Activated CD4-positive, alpha-beta T cell treated with anti-CD3 and anti-CD28 coated beads for 36 hours (primary cell): ENCODE measurements at places on chromosomes 2 and 18. TPM values are rescaled to one million over a fixed set of nuclear protein-coding genes. Genes with fewer than 3 reads are reported as not detected.
A peak's percentile ranks its signal among the peaks of the same experiment; 100 is the strongest.

DNA sequence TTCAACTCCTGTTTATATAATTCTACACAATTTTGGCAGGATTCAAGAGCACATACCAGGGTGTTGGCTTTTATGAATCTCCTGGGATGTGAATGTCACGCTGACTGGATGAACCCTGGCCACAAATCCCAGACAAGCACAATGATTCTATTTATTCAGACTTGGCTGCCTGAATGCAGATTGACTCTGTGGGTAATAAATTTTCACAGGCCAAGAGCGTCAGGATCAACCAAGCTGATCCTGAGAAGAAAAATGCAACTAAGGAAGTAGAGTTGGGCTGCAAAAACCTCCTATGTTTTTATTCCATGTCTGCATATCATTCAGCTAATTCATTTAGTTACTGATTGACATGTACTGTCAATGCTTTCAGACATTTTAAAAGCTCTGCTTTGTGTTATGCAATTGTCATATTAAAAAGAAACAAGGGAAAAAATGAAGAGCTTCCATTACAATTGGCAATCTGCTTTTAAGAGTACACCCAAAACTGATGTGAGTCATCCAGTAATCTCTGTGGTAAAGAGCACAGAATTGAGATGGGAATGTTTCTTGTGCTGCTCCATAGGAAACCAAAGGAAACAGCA lies 173.0 kb upstream of the REV1 start:
- H3K27ac ChIP-seq = no peak overlapping the region
- H3K27me3 ChIP-seq = no peaks in the 10 kb centered on the region
- DNase-seq = no peak
- H3K4me1 ChIP-seq = no peaks in the 10 kb centered on the region

GRCh38 chr18:23530195-23530594 lies 26.9 kb downstream of the RMC1 start:
- H3K27me3 ChIP-seq = no peaks in the 10 kb centered on the region
- peak overlapping the region; percentile 8 for H3K27ac ChIP-seq
- H3K4me3 ChIP-seq = no peak overlapping the region
- DNase-seq = no peak

DNA sequence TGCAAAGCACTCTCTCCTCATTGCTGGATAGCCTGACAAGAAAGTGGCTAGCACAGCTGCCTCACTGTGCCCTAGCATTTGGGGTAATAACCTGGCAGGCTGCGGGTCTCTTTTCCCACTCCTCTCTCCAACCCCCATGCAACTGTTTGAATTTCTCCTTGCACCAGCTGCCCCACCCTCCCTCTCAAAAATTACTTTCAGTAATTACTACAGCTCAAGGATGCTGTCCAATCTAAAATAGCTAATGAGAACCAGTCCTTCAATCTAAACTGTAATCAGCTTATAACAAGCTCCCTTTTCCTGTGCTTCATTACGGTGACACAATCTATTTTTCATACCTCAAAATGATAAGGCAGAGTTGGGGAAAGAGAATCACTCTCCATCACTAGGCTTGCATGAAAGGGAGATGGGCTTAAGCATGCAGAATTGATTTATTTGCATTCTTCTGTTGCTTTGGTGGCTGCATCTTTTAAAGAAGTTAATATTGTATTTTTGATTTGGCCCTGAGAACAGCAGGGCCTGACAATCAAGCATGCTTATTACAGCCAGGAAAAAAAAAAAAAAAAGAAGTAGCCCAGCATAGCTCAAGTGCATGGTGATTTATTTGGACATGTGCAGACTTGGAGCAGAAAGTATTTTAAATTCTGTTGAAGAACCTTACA lies 881.8 kb downstream of the SLC4A3 start:
- no peaks in the 10 kb centered on the region for H3K4me1 ChIP-seq
- H3K27ac ChIP-seq = no peak overlapping the region
- H3K36me3 ChIP-seq = no peaks in the 10 kb centered on the region
- H3K4me3 ChIP-seq = no peak overlapping the region
- H3K27me3 ChIP-seq = peaks cover 2% of the 10 kb centered on the region
- DNase-seq = no peak

Gene MREG
- 9.8 TPM for total RNA-seq

Gene CPO
- total RNA-seq = not detected

- H3K4me3 ChIP-seq = no peak overlapping the region
- H3K27ac ChIP-seq = no peak overlapping the region
- H3K4me1 ChIP-seq = no peaks in the 10 kb centered on the region
- no peaks in the 10 kb centered on the region for H3K36me3 ChIP-seq
- H3K27me3 ChIP-seq = no peaks in the 10 kb centered on the region
These were observed 70.8 kb downstream of the C2orf76 start for GRCh38 chr2:119295688-119296375.

Gene SLC39A6
- 28.6 TPM for total RNA-seq

Gene REG3G
- not detected for total RNA-seq

GRCh38 chr2:118237451-118237850 lies 149.2 kb downstream of the INSIG2 start:
- DNase-seq = no peak
- no peak overlapping the region for H3K27ac ChIP-seq
- H3K36me3 ChIP-seq = no peaks in the 10 kb centered on the region

- peaks cover 18% of the 10 kb centered on the region for H3K4me1 ChIP-seq
- no peaks in the 10 kb centered on the region for H3K36me3 ChIP-seq
- H3K27ac ChIP-seq = no peak overlapping the region
- no peak overlapping the region for H3K4me3 ChIP-seq
- peaks cover 32% of the 10 kb centered on the region for H3K27me3 ChIP-seq
These were observed 2.4 kb upstream of the NEDD4L start for GRCh38 chr18:58041633-58042032.

Gene PRKAG3
- total RNA-seq = not detected

DNA sequence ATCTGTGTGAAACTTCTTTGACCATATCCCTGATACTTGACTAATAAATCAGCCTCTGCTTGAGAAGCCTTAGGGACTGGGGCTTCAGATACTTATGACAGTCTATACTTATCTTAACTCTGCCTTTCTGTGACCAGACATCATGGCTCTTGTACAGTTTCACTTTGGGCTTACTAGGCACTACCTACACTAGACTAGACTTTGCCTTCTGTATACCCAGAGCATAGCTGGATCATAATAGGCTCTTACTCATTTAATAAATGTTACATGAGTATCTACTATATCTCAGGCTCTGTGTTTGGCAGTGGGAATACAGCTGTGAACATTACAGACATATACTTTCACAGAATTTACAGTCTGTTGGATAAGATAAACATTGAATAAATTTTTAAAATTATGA lies 9.0 kb downstream of the UGP2 start:
- DNase-seq = no peak
- peaks cover 63% of the 10 kb centered on the region for H3K4me1 ChIP-seq
- no peaks in the 10 kb centered on the region for H3K27me3 ChIP-seq
- H3K4me3 ChIP-seq = no peak overlapping the region

DNA sequence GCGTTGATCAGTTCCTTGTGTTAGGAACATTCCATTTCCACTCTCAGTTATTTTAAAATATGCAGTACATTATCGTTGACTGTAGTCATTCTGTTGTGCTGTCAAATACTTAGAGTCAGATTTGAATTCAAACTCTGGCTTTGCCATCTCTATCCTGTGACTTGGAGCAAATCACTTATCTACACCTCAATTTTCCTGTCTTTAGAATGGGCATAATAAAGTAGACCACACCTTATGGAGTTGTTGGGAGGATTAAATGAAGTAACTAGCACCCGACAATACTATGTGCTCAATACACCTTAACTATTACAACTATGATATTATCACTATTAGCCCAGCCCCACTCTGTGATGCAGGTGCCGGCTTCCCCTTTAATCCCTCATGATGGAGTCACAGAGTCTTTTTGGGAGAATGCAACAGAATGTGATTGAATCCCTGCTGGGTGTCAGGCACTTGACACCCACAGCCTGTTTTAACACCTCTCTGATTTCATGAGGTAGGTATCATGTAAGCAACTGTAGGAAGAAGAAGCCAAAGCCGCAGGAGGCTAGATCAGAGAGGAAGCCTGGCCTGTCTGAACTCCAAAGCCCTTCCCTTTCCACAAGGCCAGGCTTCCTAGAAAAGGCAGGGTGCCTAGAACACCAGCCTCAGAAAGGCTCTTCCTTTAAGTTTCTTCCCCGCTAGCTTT lies 308.4 kb downstream of the NAPG start:
- no peak overlapping the region for H3K4me3 ChIP-seq
- H3K27ac ChIP-seq = no peak overlapping the region
- peaks cover 2% of the 10 kb centered on the region for H3K27me3 ChIP-seq
- no peaks in the 10 kb centered on the region for H3K36me3 ChIP-seq
- H3K4me1 ChIP-seq = no peaks in the 10 kb centered on the region

- peaks cover 6% of the 10 kb centered on the region for H3K4me1 ChIP-seq
- H3K4me3 ChIP-seq = no peak overlapping the region
- DNase-seq = no peak
- H3K27ac ChIP-seq = no peak overlapping the region
These were observed 74.2 kb upstream of the GALNT3 start for GRCh38 chr2:165868211-165868610.

Gene TMEM37
- not detected for total RNA-seq

Gene PJVK
- total RNA-seq = 2.4 TPM

DNA sequence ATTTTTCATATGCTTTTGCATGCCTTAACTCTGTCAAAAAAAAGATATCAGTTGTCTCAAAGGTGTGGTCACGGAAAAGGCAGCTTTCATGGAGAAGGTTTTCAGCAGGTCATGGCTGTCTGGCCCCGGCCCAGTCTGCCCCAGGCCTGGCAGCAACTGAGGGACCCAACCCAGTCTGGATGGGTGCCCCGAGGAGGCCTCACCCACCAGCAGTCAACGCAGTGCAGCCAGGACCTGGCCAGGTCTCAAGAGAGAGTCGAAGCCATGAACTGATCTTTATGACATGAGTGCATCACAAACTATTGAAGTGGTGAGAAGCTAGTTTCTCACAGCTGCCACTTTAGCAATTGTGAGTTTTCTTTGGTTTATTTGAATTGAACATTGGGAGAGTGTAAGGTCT lies 7.9 kb downstream of the TUBB6 start:
- H3K4me3 ChIP-seq = no peak overlapping the region
- H3K4me1 ChIP-seq = no peaks in the 10 kb centered on the region
- H3K27me3 ChIP-seq = no peaks in the 10 kb centered on the region
- DNase-seq = no peak

Gene ANKRD36C
- total RNA-seq = 47.2 TPM

DNA sequence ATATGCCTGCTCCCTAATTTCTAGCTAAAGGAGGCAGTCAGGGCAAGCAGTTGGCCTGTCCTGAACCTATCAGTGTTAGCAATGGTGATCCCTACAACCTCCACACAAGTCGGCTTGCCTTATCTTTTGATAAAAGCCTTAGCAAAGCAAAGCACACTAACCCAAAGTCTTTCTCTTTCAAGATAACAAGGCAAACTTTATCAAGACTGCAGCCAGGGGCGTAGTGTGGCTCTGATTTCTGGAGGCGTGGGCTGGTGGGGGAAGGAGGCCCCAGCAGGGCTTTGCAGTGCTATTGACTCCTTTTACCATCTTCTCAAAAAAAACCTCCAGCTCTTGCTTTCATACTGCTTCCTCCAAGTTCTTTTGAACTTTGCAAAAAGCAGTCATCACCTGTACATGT lies 40.2 kb upstream of the LAMA1 start:
- DNase-seq = peak; percentile 13
- no peaks in the 10 kb centered on the region for H3K27me3 ChIP-seq
- no peak overlapping the region for H3K4me3 ChIP-seq

- no peak overlapping the region for H3K27ac ChIP-seq
- H3K36me3 ChIP-seq = no peaks in the 10 kb centered on the region
- H3K4me3 ChIP-seq = no peak overlapping the region
These were observed 10.5 kb upstream of the B3GNT7 start for GRCh38 chr2:231384970-231385369.

- peaks cover 11% of the 10 kb centered on the region for H3K4me1 ChIP-seq
- no peak for DNase-seq
- no peak overlapping the region for H3K27ac ChIP-seq
- peaks cover 2% of the 10 kb centered on the region for H3K36me3 ChIP-seq
These were observed 2.3 kb downstream of the MBOAT2 start for GRCh38 chr2:9001229-9001628.

DNA sequence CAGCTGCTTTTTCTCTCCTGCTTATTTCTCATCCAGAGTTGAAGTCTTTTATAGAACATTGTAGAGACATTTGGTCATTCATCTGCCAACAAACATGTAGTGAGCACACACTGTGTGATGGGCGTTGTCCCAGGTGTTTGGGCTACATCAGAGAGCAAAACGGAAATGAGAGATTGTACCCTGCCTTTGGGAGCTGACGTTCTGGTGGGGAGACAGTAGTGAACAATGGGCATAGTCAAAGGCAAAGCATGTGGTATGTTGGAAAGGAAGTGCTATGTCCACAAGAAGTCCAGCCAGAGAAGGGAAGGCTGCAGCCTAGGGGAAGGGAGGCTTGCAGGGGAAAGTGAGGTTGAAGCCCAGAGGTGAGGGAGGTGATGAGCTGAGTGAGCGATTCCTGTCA lies 78.1 kb downstream of the PIEZO2 start:
- no peaks in the 10 kb centered on the region for H3K27me3 ChIP-seq
- no peak overlapping the region for H3K27ac ChIP-seq
- DNase-seq = no peak
- H3K4me1 ChIP-seq = no peaks in the 10 kb centered on the region
- H3K4me3 ChIP-seq = no peak overlapping the region

Gene KCNIP3
- not detected for total RNA-seq

- no peaks in the 10 kb centered on the region for H3K36me3 ChIP-seq
- H3K4me1 ChIP-seq = no peaks in the 10 kb centered on the region
- H3K27ac ChIP-seq = no peak overlapping the region
- H3K27me3 ChIP-seq = no peaks in the 10 kb centered on the region
- no peak overlapping the region for H3K4me3 ChIP-seq
- no peak for DNase-seq
These were observed 52.4 kb downstream of the EMX1 start for GRCh38 chr2:72969706-72970105.

Gene C2orf66
- total RNA-seq = 0.25 TPM
